ENCODE measurements at places on chromosomes 7 and 10.

- DNase-seq, result no peak
Observed at GRCh38 chr7:86158111-86158510, 485.6 kb upstream of the GRM3 start.

GRCh38 chr7:25839084-25839769, 312.8 kb upstream of the NFE2L3 start:
- no peak for DNase-seq

GRCh38 chr7:17146621-17147020, 151.8 kb upstream of the AHR start:
- DNase-seq, result no peak

DNA sequence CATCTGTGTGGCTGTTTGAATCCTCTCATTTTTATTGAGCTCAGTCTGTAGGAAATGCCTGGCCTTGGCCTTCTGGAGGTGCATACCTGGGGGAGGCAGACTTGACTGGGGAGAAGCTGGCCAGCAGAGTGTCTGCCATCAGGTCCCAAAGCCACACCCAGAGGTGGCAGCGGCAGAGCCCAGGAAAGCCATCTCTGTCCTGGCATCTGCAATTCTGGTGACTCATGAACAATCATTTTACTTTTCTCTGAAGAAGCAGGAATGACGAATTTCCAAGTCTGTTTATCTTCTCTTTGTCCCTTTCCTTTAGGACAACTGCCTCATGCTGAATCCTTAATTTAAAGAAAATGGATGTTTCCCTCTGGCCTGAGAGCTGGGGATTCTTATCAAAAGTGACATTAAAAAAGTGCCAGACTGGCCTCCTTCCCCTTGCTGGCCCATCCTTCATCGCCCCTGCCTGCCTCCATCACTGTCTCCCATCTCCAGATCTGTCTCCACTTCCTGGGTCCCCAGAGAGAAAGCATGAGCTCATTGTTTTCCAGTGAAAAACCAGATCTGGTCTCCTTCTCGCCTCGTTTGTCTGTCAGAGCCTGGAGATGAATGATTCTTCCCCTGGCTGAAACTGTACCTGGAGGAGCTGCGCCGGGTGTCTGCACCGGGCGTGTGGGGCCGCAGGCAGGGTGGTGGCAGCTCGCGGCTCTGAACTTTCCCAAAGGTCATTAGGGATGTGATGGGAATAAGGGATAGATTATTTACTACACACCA, 124.5 kb downstream of the TMEM178B start:
- DNase-seq, result no peak

DNA sequence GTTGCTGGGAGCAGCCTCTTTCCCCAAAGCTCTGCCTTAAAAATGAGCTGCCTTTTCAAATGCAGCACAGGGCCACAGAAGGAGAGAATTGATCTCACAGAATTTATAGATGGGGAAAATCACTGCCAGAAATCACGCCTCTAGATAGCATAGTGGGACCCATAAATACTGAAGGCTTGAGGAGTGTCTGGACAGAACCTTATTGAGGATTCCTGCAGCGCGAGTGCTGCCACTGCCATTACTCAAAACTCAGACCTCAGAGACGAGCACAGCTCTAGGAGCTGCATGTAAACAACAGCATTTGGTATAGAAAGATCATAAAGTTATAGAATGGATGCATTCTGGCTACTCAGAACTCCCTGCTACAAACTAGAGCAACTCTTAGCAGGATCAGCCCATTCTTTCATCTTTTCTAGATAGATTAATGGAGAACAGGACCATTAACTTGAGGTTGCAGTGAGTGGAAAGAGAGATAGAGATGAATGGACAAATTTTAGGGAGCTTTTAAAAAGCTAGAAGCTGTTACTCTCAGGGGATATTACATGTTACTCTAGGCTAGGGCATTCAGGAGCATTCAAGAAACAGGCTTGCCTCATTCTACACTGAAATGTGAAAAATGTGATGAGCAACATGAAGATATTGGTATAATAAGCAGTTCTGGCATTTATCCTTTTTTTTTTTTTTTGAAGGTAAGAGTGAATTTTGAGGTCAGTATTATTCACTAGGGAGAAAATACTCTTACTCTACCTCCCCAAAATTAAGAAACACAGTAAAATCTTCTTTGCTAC, 267.2 kb upstream of the SLC26A5 start:
- DNase-seq, result no peak

- DNase-seq, result no peak
Observed at GRCh38 chr7:78448911-78449310, 650.3 kb downstream of the PHTF2 start.

GRCh38 chr10:35208536-35208935, 81.9 kb downstream of the CREM start:
- peak; percentile 40 for DNase-seq

GRCh38 chr10:21519941-21520436, 5.5 kb downstream of the SKIDA1 start:
- DNase-seq, result no peak

GRCh38 chr7:10429031-10429430, 544.6 kb upstream of the PHF14 start:
- DNase-seq, result no peak

- DNase-seq, result no peak
Observed at GRCh38 chr7:2524808-2525657, 5.5 kb downstream of the LFNG start.

GRCh38 chr7:22184549-22185199, 172.3 kb downstream of the RAPGEF5 start:
- DNase-seq, result no peak

DNA sequence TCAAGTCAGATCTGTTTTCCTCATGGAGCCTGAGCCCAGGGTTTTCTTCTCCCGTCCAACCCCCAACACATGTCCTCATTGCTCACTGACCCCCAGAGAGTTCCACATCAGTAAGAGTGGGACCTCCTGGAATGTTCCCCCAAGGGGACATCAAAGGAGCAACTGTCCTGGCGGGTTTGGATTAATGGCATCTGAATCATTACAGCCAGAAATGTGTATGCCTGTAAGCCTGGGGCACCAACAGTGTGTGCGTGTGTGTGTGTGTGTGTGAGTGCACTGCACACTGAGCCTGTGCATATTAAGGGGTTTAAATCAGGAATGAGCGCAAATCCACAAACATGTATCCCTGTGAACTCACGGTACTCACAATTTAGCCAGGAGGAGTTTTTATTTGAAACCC, 222.3 kb downstream of the PLXNA4 start:
- no peak for DNase-seq

GRCh38 chr10:71692598-71693306, 26.8 kb downstream of the C10orf105 start:
- DNase-seq, result no peak

- no peak for DNase-seq
Observed at GRCh38 chr7:229184-229964, 37.0 kb downstream of the FAM20C start.

DNA sequence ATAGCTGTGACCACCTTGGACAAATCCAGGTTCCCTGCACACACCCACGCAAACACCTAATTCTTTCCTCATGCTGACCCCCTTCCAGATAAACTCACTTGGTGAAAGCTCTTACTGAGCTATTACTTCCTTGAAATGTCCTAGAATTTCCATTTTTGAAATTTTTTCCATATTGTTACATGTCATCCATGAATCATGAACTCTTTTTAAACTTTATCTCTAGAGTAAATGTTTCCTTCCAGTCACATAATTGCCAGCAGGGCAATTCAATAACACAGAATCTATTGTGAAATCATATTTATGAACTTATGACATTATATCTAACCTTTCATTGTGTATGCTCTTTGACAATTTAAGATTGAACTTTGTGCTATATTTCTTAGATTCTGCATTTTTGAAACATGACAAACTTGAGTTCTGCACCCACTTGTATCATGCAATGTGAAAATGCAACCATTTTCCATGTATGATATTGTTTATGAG, 26.8 kb upstream of the FGL2 start:
- DNase-seq, result no peak
